ENCODE measurements at places on chromosomes 12 and 14.

- DNase-seq: peak; percentile 80
Measured at GRCh38 chr12:2583091-2583497, 211.7 kb upstream of the FKBP4 start.

- DNase-seq: no peak
Measured at GRCh38 chr12:132511516-132512196, 21.7 kb downstream of the FBRSL1 start.

GRCh38 chr12:2154050-2154449 lies 101.3 kb downstream of the CACNA1C start:
- DNase-seq: no peak

DNA sequence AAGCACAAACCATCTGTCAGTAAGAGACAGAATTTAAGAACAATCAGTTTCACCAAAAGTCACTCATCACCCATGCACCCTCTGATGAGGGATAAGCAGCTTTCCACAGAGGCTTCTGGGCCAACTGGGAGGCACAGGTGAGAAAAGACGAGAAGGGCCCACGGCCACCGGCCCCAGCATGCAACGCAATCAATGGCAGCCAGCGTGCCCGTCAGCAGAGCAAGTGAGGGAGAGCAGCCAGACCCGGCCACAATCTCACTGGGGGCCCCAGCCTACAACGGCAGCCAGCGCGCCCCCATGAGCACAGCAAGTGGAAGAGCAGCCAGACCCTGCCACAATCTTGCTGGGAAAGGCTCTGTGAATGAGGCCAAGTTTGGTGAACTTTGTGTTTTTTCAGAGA lies 13.3 kb downstream of the ANKLE2 start:
- DNase-seq: no peak

DNA sequence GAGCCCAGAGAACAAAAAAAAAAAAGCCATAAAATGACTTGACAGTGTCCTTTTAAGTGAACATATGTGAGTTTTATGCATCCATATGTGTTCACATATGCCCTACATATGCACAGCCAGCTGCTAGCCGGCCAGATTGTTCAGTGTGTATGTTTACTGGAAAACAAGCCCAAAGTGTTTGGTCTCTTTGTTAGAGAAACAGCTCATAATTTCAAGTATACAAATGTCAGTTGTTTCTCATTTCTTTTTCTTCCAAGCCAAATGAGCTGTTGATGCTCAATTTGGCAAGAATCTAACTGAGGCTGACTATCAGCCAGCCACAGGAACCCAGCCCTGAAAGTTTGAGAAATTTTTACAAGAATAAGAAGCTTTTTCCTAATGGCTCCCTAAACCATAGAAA lies 60.8 kb upstream of the TSPAN8 start:
- DNase-seq: no peak

All from Calu3 (cell line).